ENCODE measurements at places on chromosomes 2 and 18.

DNA sequence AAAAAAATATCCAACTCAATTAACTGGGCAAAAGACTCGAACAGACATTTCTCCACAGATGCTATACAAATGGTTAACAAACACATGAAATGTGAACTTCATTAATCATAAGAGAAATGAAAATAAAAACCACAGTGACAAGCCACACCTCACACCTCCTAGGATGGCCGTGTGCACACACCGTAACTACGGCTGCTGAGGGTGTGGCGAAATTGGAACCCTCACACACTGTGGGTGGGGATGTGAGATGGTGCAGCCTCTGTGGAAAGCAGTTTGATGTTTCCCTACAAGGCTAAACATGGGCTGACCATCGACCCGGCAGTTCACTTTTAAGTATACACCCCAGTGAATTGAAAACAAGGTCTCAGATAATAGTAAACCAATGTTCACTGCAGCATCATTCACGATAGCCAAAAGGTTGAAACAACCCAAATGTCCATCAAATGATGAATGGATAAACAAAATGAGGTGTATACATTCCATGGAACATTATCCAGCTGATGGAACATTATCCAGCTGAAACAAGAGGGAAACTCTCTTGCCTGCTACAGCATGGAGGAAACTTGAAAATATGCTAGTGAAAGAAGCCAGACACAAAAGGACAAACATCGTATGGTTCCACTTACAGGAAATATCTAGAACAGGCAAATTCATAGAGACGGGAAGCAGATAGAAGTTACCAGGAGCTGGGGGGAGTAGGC is 32.2 kb downstream of the ZAP70 start:
- no peak for DNase-seq

- DNase-seq = no peak
Measured at GRCh38 chr2:149042881-149043280, 4.4 kb downstream of the LYPD6B start.

GRCh38 chr2:42284019-42284418 is 77.0 kb downstream of the COX7A2L start:
- DNase-seq = no peak

DNA sequence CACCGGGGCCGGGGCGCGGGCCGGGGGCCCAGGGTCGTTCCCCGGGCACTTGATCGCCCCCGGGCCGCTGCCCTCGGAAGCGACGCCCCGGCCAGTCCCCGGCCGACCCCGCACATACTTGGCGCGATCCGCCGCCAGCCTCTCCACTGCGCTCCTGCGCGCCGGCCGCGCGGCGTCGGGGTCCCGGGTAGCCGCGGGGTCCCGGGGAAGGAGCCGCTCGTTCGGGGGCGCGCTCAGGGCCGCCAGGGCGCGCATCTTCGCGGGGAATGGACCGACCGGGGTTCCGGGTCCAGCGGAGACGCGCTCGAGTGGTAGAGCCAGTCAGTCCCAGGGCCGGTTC is 204 bp downstream of the FAM110C start:
- no peak for DNase-seq

DNA sequence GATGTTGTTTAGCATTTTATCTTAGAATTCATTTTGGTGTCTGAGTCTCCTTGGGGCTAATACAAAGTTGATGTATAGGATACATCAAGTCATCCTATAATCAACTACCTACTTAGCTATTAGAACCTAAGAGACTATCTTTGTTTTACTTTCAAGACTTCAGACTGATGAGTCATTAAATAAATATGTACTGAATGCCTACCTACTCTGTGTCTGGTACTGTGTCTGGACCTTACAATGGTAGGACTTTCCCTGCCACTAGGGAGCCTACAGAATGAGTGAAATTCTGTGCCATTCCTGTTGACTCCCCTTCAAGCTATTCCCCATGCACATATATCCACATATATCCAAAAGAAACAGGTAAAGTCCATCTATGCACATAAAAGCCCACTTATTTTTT is 114.5 kb downstream of the ERBB4 start:
- no peak for DNase-seq

All from activated CD4-positive, CD25-positive, alpha-beta regulatory T cell treated with anti-CD3 and anti-CD28 coated beads, Interleukin-2, amount 50 U/mL, for 72 hours (primary cell).